Cardiac septum (tissue), 1 donor: ENCODE measurements at places on chromosomes 2 and 18.

GRCh38 chr18:10074110-10074509 lies 160.3 kb downstream of the VAPA start:
- no peak for DNase-seq

- no peak for DNase-seq
Observed at GRCh38 chr2:198930170-198930569, 527.6 kb downstream of the SATB2 start.

DNA sequence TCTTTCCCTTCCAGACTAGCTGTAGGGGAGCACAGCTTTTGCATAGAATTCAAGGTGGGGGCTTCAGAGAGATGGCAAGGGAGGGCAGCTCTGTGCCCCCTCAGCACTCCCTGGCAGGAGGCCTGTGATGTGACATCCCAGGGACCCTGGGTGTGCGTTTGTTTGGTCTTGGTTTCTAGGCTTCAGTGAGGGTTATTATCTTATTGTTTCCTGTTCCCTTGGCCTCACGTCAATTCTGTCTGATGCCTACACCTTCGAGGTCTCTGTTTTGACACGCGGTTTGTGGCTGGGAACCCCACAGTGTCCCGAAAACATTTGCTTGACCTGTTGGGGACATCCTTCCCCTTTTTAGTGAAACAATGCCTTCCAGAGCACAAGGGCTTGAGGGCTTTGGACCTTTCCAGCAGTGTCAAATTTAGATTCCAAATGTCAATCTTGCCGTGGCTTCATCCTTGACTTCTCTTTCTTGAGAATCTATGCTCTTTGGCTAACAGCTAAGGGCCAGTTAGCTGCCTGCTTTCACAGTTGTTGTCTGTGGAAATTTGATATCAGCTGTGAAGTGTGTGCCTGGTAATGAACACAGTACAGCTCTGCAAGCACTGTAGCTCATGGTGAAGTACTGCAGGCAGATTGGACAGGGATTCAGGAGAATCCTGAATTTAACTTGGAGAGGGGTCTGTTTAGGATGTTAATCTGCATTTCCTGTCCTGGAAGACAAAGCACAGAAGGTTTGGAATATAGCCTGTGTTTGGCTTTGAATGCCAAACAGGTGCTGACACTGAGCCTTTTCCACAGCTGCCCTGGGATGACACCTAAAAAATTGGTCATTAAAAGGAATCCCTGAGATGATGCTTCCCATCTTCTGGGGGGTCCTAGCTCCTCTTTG lies 108.2 kb upstream of the CXCR4 start:
- DNase-seq: no peak

DNA sequence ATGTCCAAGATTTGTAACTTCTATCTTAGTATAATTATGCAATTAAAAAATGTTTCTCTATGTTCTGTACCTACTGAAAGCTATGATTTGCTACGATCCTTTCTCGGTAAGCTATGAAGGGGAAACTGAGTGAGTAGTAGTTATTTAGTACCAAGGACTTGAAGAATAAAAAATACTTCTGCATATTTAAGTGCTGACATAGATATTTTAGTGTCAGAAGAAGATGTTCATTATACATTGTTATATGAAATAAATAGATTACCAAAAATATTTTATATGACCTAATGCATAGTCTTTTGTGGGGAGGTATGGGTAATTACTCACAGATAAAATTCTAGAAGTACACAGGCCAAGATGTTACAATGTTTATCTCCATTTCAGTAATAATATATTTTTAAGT lies 39.0 kb downstream of the DSEL start:
- DNase-seq: no peak

DNA sequence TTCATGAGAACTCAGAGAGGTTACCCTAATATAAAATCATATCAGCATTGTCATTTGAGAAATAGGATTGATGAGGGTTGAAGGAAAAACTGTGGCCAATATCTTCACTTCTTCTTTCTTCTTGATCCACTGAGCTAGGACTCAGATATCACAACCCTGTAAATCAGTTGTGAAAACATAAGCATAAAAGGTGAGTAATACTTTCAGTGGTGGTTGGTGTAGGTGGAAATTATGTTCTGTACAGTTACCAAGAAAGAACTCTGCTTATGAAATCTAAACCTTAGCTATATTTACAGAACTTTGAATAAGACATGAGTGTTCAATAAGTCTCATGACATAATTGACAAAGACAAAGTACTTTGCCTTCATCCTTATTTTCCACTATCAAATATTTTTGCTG lies 56.3 kb downstream of the PAX3 start:
- no peak for DNase-seq
